Tongue (tissue), 3 donors: ENCODE measurements at places on chromosomes 1 and 21. TPM values are rescaled to one million over a fixed set of nuclear protein-coding genes. Genes with fewer than 3 reads are reported as not detected.

The SELE gene
- total RNA-seq: 9.9 TPM

The GPR52 gene
- 3.9 TPM for total RNA-seq

The RIIAD1 gene
- total RNA-seq: not detected

The GJA4 gene
- 25.8 TPM for total RNA-seq

The NEXN gene
- 70.8 TPM for total RNA-seq

- DNase-seq: no peak
Measured at GRCh38 chr1:38266197-38266520, 219.6 kb upstream of the POU3F1 start.

DNA sequence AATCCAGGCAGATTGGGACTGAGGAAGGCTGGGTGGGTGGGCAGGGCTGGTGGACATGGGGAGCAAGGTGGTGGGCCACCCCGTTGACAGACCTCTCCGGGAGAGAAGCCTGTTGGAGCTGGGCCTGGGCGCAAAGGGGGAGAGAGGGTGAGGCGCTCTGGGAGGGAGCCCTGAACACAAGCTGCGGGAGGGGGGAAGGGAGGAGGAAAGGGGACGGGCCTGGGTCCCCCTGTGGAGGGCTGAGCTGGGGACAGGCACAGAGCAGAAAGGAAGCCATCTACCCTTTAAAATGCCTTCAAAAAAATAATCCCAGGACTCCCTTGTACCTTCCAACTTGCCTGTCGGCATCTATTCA, 161.8 kb downstream of the PSMG1 start:
- no peak for DNase-seq

- DNase-seq: no peak
Measured at GRCh38 chr21:46050668-46051378, 47.1 kb upstream of the COL6A2 start.
